ENCODE measurements at places on chromosomes 4 and X. TPM values are rescaled to one million over a fixed set of nuclear protein-coding genes. Genes with fewer than 3 reads are reported as not detected.

The NPY2R gene
- total RNA-seq = 117 TPM

The RAI2 gene
- 1.6 TPM for total RNA-seq

The MCF2 gene
- 0.12 TPM for total RNA-seq

The GYPE gene
- 3.6 TPM for total RNA-seq

The PRKG2 gene
- 0.56 TPM for total RNA-seq

The RTL5 gene
- total RNA-seq = 5.6 TPM

The DCAF8L1 gene
- not detected for total RNA-seq

The FRMPD3 gene
- total RNA-seq = not detected

The MCTS1 gene
- 40.8 TPM for total RNA-seq

The FAAH2 gene
- total RNA-seq = 0.25 TPM

The SOWAHB gene
- total RNA-seq = under 0.01 TPM

The SLC10A7 gene
- total RNA-seq = 8.3 TPM

The EREG gene
- 0.13 TPM for total RNA-seq

The GDPD2 gene
- total RNA-seq = not detected

The CFP gene
- 0.13 TPM for total RNA-seq

The MAGEA8 gene
- total RNA-seq = not detected

The CXCL11 gene
- not detected for total RNA-seq

The ERCC6L gene
- 3.8 TPM for total RNA-seq

The BEX5 gene
- total RNA-seq = not detected

The PPAT gene
- total RNA-seq = 10.8 TPM

The MAGEA4 gene
- not detected for total RNA-seq

The FAM47E gene
- 0.66 TPM for total RNA-seq

The FAM53A gene
- 1.3 TPM for total RNA-seq

The DCAF16 gene
- 20.5 TPM for total RNA-seq

The RAB9B gene
- 0.66 TPM for total RNA-seq

The CLCN4 gene
- total RNA-seq = 6.3 TPM

The GPRIN3 gene
- total RNA-seq = 0.19 TPM

The TGIF2LX gene
- not detected for total RNA-seq

The HS3ST1 gene
- 2.5 TPM for total RNA-seq

The CACNA1F gene
- not detected for total RNA-seq

The ASMT gene
- not detected for total RNA-seq

The APEX2 gene
- total RNA-seq = 4.8 TPM

The FGFBP1 gene
- not detected for total RNA-seq

The SSX4 gene
- not detected for total RNA-seq

The PDE6B gene
- total RNA-seq = 0.37 TPM

The DKK2 gene
- total RNA-seq = 0.66 TPM

The HEPH gene
- total RNA-seq = 124 TPM

The ENOX2 gene
- total RNA-seq = 6.5 TPM

The GPC4 gene
- 1.1 TPM for total RNA-seq

The TRAM1L1 gene
- 0.50 TPM for total RNA-seq

The CLTRN gene
- under 0.01 TPM for total RNA-seq

The ATP6AP1 gene
- total RNA-seq = 55.6 TPM

The HOPX gene
- total RNA-seq = 0.68 TPM

The SHOX gene
- not detected for total RNA-seq

The ASB9 gene
- 1.6 TPM for total RNA-seq

The CENPE gene
- 14.5 TPM for total RNA-seq

The TRIM60 gene
- total RNA-seq = not detected

The GAGE12J gene
- total RNA-seq = not detected

The USP11 gene
- 48.9 TPM for total RNA-seq
